ENCODE measurements at places on chromosomes 3 and 15.

- no peak for DNase-seq
Observed at GRCh38 chr3:150249779-150250470, 158.2 kb upstream of the TSC22D2 start.

DNA sequence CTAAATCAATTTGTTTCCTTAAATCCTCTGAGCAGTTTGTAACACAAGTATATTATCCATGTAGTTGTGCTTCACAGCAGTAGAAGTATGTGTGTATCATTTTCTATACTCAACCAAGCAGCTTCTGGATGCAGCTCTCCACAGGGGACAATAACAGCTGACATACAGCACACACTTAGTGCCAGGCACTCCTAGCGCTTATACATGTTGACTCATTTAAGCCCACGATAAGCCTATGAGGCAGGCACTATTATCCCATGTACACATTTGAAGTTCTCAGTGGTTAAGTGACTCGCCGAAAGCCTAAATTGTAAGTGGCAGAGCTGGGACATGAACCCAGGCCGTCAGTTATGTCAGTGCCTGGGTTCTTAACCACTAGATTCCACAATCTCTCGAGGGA is 20.3 kb upstream of the LPP start:
- no peak for DNase-seq

GRCh38 chr3:58051196-58051595 is 43.0 kb downstream of the FLNB start:
- no peak for DNase-seq

DNA sequence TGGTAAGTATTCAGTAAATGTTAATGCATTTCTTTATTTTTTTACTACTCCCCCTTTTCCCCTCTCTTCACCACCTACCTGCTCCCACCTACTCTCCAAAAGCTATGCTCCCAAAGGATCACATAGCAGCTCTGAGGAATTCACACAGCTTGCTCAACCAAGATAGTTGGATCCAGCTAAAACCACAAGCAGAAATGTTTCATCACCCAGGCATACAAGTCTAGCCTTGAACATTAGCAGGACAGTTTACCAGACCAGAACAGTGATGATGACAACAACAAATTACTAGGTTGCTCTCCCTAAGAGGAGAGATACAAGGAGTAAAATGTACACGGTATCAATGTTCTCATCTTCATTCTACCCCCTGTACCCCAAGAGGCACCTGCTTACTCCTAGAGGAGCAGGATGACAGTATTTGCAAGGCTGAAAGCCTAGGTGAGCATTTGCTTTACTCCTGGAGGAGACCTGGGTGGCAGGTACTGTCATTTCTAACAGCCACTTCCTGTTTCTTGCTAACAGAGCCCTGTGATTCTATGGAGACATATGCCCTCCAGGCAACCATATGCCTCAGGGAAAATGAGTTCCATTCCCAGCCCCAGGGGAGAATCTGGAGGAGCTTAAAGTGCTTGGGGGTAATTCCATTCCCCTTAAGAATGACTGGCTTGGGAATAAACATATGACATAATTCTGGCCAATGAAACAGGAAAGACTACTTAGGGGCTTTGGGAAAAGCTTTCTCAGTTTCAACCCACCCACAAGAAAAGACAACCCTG is 237.5 kb downstream of the NTRK3 start:
- no peak for DNase-seq

- DNase-seq: no peak
Observed at GRCh38 chr3:178140531-178141304, 395.5 kb upstream of the KCNMB2 start.

GRCh38 chr15:85737061-85737460 is 57.7 kb downstream of the KLHL25 start:
- no peak for DNase-seq

GRCh38 chr15:71114887-71115566 is at the start of gene THSD4:
Gene THSD4 (plus strand): TSS chr15:71115471.
- peak; percentile 97 for DNase-seq

- DNase-seq: peak; percentile 46
Observed at GRCh38 chr3:108406661-108407206, 103.7 kb downstream of the MYH15 start.

DNA sequence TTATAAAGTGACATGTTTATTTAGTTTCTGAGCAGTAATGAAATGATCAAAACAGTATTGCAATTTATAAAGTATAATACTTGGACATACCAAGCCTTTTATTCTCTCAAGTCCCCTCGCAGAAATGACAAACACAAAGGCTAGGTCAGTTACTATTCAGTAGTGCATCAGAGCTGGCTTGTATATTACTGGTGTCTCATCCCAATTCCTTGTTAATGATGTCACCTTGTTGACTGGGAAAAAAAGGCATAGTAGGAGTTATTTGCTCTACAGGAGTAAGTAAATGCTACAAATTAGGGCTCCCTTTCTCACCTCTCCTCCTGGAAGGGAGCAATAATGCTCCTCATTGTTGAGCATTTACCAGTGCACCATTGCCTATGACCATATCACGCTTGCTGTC is 317.6 kb downstream of the CHL1 start:
- no peak for DNase-seq

DNA sequence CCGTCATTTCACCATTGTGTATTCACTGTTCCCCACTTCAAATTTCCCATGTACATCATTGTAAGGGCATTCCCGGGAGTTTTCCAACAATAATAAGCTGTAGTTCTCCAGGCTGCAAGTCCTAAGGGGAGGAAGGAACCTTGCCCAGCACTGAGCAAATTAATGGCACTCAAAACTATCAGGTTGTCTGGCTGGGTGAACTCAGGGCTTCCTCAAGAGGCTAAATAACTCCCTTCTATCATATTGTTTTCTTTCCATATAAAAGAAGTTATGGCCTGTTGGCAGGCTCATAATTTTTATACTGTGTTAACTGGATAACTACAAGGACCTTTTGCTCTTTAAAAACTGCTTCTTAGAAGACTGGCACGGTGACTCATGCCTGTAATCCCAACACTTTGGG is 71.4 kb downstream of the SEMA6D start:
- DNase-seq: no peak

Measured in GM19239 (cell line).